Activated gamma-delta T cell treated with Interleukin-2 at 50 U/mL for 16 hours (primary cell): ENCODE measurements at places on chromosomes 12 and 14.

GRCh38 chr12:87051621-87052020 is 795.4 kb upstream of the MGAT4C start:
- no peak for DNase-seq

DNA sequence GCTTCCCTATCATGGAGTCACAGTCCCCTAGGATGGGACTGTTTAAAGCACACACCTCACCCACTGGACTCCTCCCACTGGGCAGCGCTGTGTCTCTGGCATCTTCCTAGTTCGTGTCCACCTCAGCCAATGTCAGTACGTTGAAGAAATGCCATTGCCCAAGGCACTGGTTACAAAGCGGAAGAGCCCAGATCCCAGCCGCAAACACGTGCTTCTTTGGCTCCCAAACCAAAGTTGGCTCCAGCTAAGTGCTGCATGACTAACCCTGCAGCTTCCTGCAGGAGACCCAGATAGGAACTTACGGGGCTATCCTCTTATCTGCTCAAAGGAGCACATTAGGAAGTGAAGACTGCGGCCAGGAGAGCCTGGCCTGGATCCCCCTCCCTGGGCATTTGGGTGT is 9.3 kb downstream of the SYNE3 start:
- no peak for DNase-seq

- no peak for DNase-seq
Measured at GRCh38 chr12:71299541-71300376, 139.8 kb upstream of the LGR5 start.

- DNase-seq, result no peak
Measured at GRCh38 chr12:113917393-113917792, 48.7 kb downstream of the RBM19 start.

DNA sequence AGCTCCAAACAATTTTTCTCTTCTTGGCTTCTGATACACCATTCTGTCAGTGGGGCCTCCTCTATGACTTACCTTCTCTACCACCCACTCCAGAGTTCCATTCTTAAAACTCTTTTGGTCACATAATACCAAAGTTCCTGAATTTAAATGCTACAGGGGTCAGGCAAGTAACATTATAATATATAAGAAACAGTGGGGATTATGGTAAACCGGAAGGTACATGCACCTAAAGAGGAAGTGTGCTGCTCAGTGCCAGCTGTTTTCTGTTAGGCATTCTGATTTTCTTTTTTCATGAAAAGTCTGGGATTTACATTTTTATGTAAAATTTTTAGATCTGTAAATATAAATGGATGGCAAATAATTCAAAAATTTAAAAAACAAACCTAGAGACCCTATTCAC is 39.9 kb downstream of the SOS2 start:
- no peak for DNase-seq

DNA sequence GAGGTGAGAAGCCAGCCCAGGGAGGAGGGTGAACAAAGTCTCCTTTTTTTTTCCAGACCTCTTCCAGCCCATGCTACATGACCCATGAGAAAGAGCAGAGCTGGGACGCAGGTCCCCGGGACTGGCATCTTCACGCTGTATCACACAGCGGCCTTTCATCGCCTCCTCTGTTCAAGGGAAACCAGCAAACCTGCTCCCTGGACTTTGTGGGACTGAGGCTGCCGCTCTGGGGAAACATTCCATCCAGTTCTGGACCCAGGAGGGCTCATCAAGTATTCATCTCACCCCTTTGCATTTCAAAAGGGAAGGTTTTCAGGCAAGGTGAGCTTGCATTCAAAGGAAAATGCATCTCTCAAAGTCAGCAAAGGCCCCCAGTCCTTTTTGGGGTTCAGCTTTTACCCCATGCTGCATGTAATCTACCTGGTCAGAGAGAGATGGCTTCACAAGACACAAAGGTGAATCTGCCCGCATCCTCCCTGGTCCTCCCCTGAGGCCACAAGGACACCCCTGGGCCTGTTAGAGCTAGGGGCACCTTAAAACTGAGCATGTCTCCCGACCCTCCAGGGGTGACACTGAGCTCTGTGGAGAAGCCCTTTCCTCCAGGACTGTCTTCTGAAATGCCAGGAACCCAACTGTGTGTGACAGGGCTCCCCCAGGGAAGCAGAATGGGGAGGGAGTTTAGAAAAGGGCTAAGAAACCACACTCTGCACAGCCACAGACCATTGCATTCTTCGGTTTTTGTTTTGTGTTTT is 21.2 kb upstream of the MEG3 start:
- DNase-seq, result no peak

DNA sequence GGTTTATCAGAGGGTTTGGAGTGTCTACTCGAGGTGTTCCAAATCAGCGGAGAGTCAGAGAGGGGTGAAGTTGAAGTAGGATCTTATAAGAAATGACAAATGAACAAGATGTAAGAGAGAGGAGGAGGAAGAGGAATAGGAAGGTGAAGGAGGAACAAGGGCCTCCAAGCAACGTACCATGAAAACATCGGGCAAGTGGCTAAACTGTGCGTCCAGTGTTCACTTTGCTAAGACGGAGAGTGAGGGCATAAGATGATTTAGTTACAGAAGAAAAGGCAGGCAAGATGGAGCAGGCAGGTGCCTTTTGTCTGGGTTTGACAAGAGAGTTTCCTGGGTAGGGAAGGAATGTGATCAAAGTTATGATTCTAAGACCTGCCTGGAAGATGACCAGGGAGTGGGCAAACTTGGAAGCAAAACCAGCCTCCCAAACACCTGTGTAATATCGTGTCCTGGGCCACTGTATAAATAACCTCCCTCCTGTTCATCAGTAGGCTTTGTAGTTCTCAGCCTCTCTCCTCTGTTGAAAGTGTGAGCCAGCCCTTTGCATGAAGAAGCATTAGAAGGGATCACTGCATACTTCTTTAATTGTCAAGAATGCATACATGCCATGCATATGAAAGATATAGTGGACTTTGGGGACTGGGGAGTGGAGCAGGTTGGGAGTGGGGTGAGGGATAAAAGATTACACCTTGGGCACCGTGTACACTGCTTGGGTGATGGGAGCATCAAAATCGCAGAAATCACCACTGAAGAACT is 111.4 kb downstream of the ZFP36L1 start:
- DNase-seq, result no peak

DNA sequence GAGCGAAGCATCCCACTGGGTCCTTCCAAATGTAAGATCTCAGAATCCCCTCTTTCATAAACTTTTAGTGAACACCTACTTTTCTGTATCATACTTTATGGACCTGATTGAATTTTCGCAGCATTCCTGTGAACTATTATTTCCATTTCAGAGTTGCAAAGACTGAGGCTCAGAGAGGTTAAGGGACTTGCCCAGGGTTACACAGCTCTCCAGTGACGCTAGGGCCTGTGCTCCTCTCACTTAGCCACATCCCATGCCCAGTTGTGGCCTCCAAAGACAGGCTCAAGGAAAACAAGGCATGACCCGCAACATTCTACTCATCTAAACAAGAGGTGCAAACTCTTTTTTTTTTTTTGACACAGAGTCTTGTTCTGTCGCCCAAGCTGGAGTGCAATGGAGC is 25.9 kb upstream of the SPPL3 start:
- DNase-seq, result no peak

DNA sequence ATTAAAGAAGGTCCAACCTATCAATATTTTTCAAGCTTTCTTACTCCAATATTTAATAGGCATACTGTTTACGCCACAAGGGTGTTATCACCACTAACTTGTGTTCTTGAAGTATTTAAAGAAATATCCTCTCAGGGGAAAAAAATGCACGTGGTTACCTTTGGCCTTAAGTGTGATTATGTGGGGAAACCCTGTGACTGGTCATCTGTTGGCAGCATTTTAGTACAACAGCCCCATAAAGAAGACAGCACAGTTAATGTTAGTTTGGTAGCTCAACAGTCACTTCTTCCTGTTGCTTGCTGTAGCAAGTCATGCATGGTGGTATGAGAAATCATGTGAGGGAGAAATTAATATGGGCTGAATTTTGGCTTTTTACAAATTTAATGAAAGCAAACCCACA is 1021.5 kb upstream of the TMEM132C start:
- no peak for DNase-seq

DNA sequence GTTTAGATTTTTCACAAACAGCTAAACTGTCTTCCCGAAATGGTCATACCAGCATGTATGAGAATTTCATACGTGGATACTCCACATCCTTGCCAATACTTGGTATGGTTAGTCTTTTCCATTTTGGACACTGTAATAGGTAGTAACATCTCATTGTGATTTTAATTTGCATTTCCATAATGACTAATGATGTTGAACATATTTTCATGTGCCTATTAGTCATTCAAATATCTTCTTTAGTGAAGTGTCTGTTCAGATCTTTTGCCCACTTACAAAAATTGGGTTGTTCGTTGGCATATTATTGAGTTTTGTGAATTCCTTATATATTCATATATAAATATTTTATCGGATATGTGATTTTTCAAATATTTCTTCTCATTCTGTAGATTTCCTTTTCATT is 78.0 kb upstream of the GNG2 start:
- DNase-seq, result no peak

DNA sequence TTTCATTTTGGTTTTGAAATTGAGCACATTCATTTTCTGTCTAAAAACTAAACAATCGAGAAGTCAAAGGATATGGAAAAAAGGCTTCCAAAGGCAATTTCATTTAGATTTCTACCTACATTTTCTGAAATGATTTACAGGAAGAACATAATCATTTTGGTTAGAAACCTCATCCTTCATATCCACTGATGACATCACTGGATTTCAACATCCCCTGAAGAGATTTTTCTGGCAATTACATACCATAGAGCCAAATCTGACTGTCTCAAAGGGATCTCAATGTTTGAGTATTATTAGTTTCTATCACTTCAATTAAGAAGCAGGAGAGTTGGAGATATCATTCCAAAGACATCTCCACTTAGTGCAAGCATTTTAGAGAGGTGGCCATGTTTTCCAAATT is 137.8 kb downstream of the TTC7B start:
- DNase-seq, result no peak

- no peak for DNase-seq
Measured at GRCh38 chr14:98114122-98114895, 1157.7 kb downstream of the BCL11B start.

DNA sequence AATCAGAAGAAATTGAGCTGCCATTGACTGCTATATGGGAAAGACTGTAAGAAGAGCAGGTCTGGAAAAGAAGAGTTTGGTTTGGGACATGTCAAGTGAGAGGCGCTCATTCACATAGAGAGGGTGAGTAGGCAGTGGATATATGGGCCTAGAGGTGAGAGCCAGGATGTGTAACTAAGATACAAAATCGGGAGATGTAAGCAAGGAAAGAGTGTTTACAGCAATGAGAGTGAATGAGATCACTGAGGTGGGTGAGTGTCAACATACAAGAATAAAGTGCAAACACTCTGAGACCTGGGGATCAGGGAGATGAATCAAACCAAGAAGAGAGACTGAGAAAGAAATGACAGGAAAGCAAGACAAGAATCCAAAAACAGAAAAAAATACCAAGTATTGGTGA is 58.0 kb upstream of the RTRAF start:
- no peak for DNase-seq

GRCh38 chr12:91926848-91927247 is 218.8 kb downstream of the BTG1 start:
- DNase-seq, result no peak

DNA sequence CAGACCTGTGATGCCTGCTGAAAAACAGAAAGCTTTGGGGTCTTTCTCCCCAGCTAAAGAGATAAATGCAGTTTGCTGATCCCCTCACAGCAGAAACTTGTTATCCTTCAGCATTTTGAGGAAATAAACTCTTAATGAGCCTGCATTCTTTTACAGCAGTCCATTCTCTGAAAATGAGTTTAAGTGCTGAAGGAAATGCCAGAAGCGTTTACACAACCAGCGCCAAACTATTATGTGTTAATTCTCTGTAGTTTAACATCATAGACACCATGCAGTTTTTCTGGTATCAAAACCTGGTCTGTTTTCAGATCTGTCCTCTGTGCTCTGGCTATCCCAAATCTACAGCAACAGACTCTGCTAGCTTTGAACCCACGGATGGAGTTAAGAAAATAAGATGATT is 291.3 kb downstream of the NPAS3 start:
- DNase-seq, result no peak

DNA sequence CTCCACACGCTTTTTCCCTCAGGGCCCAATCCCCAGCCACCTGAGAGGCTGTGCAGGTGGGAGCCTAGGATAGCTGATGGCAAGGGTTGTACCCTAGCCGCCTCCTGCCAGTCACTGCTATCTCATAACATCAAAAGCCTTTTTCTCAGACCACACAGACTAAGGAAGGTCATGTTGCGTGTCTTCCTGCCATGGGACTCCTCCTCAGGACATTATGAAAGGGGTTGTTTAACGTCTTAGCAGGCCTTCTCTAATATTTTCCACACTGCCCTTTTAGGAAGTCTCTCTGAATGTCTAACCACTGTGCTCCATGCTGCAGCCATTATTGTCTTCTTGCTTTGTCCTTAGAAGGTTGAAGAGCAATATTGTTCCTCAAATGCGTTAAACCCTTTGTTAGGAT is 7.6 kb upstream of the SMUG1 start:
- no peak for DNase-seq

DNA sequence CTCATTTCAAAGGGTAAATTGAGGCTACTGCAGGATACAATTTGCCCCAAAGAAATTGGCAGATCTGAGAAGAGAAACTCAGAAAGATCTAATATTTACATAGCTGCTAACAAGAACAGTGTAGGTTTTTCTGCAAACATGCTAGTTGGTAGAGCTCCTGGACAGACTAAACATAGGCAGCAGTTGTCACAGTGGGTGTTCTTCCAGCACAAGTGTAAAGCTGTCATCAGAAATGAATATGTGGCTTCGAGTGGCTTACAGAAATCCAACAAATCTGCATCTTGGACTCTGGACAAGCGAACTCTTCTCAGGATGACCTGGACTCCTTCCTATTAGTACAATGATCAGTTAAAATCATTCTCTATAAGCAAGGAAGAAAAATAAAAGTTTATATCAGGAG is 5.9 kb downstream of the CBX5 start:
- DNase-seq, result no peak

- no peak for DNase-seq
Measured at GRCh38 chr14:61889914-61890351, 127.7 kb downstream of the SNAPC1 start.

- DNase-seq, result no peak
Measured at GRCh38 chr14:23751616-23752015, 115.5 kb downstream of the DHRS2 start.

- no peak for DNase-seq
Measured at GRCh38 chr12:66717036-66717673, 38.3 kb upstream of the GRIP1 start.

GRCh38 chr12:54967461-54967860 is 17.1 kb downstream of the TESPA1 start:
- no peak for DNase-seq

- DNase-seq, result no peak
Measured at GRCh38 chr14:66404051-66404545, 82.1 kb upstream of the CCDC196 start.

DNA sequence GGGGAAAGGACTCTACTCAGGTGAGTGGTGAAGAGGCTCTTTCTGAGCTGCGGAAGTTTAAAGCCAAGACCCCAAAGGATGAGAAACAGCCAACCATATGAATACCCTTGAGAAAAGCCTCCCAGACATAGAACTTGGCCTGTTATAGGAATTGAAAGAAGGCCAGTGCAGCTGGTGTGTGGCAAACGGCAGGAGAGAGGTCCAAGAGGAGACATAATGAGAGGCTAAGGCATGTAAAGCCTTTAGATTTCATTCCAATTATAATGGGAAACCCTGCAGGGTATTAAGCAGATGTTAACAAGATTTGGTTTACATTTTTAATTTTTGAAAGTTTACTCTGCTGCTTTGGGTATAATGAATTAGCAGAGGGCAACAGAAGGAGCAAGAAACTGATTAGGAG is 552.1 kb upstream of the FBXO33 start:
- no peak for DNase-seq
